Prostate gland (tissue), 2 donors: ENCODE measurements at places on chromosomes 6 and 20. TPM values are rescaled to one million over a fixed set of nuclear protein-coding genes. Genes with fewer than 3 reads are reported as not detected.

DNA sequence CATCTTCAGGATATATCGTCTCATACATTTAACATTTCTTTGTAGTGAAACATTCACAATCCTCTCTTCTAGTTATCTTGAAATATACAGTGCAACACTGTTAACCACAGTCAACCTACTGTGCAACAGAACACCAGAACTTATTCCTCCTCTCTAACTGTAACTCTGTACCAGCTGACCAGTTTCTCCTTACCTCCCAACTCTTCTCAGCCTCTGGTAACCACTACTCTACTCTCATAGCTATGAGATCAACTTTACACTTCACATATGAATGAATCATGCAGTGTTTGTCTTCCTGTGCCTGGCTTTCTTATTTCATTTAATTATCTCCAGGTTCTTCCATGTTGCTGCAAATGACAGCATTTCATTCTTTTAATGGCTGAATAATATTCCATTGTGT lies 337.6 kb downstream of the BTBD9 start:
- no peaks in the 10 kb centered on the region for H3K27me3 ChIP-seq
- H3K4me3 ChIP-seq, result no peak overlapping the region
- H3K36me3 ChIP-seq, result no peaks in the 10 kb centered on the region
- H3K27ac ChIP-seq, result no peak overlapping the region
- DNase-seq, result no peak

KIF25 gene
- total RNA-seq, result 0.28 TPM

GRCh38 chr6:130776287-130776925 lies 50.8 kb upstream of the SMLR1 start:
- H3K4me3 ChIP-seq, result no peak overlapping the region
- H3K36me3 ChIP-seq, result no peaks in the 10 kb centered on the region
- DNase-seq, result no peak
- H3K27me3 ChIP-seq, result no peaks in the 10 kb centered on the region

NKAPL gene
- total RNA-seq, result 0.14 TPM

ZBTB12 gene
- total RNA-seq, result 3.8 TPM

SNTA1 gene
- total RNA-seq, result 25.4 TPM
